ENCODE measurements at places on chromosomes 11 and 22.

DNA sequence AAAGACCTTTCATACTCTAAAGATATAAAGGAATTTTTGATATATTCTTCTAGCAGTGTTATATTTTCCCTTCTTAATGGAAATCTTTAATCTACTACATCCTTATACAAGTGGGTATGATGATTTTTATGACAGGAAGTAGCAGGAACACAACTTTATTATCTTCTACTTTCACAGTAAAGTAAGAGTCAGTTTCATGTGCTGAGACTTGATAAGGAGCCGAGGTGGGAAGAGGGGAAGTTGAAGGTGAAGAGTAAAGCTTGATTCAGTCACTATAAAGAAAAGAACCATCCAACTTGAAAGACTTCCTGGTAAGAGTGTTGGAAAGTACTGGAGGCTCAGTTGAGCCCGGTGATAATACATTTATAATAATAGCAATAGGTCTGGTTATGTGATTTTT, 82.1 kb upstream of the PTH start:
- DNase-seq: no peak

GRCh38 chr11:8604078-8604723, 10.2 kb upstream of the STK33 start:
- DNase-seq: peak; percentile 100

DNA sequence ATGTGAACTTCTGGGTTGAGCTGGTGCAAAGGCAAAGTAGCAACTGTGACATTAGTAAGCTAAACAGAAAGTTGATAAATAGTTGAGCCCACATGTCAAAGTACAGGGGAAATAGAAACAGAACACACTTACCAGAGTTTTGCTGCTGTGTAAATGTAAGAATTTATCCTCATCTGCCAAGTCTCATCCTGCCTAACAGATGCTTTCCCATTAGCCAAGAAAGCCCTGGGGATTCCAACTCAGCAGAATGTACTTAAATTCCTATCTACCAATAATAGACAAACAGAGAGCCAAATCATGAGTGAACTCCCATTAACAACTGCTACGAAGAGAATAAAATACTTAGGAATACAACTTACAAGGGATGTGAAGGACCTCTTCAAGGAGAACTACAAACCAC, 7.3 kb upstream of the OR51A2 start:
- DNase-seq: no peak

GRCh38 chr11:103845331-103845730, 191.1 kb upstream of the DDI1 start:
- no peak for DNase-seq

DNA sequence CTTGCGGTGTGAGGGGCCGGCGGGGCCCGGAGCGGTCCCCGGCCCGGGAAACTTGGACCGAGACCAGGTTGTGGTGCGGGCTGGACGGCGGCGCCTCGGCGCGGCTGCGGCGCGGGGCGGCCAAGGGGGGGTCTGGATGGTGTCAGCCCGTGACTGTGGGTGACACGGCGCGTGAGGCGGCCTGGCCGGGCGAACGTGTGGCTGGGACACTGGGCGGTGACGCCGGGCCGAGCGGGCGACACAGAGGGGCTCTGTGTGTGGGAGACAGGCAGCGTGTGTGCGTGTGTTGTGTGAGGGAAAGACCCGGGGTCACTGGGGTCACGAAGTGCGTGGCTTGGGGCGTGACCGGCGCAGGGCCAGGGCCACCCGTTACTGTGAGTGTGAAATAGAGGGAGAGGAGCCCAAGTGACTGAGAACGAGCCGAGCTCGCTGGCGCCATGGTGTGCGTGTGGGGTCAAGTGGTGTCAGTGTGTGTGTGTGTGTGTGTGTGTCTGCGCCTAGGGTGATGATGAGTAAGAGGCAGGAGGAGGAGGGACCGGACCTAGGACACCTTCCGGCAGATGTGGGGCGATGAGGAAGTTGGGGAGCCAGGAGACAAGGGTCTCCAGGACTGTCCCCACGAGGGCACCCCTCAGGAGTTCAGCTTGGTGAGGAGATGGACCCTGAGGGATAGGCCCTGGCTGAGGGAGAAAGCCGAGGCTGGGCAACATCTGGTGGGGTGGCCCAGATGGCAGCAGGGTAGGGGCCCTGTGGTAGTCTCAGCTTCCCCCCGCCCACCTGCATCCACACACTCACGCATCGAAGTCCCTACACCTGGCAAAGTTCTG, 817 bp downstream of the RELT start:
- peak; percentile 66 for DNase-seq

DNA sequence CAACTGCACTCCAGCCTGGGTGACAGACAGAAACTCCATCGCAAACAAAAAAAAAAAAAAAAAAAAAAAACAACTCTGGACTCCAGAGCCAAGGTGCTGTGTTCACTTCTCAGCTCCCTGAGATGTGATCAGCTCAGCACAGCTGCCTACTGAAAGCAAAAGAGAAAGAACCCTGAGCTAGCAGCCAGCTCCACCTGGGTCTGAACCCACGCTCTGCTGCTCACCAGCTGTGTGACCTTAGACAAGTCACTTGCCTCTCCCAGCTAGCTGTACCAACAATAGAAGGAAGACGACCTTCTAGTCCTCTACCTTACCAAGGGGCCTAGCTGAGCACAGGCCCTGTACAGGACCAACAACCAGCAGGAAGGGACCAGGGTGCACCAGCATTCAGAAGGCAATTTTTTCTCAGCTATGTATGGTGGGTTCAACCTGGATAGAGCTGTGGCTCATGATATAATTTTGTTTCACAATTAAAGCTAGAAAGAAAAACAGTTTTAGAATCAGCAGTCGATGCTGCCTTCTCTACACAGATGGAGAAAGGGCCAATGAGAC, 3.8 kb downstream of the DGCR2 start:
- no peak for DNase-seq

DNA sequence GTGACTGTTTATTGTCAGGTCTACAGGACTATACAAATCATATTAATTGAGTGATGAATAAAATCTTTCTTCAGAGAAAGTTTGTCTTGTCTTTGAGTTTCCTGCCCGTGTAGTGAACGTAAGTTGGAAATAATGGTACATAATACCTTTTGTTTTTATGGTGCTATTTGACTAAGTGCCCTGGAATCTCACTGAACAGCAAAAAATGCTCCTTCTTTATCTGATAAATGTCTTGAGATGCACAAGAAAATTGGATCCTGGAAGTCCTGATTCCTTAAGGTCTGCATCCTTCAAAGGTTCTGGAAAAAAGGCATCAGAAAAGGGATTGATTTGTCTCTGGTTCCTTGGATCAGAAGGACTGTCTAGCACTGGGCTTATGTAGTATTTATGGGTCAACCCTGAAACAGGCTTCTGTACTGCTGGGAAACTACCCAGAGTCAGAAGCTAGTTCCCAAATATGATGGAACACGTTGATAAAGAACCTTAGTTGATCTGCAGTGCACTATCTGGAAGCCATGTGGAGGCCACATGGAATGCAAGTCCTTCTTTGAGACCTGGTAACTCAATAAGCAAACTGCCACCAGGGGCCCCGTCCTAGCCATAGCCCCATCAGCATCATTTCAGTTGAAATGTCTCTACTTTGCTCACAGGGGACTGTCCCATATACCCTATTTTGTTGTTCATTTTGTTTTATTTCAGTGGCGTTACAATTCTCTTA, 100.6 kb upstream of the CD44 start:
- no peak for DNase-seq

GRCh38 chr11:111438846-111439520, 59.9 kb upstream of the POU2AF1 start:
- DNase-seq: no peak

- no peak for DNase-seq
Measured at GRCh38 chr11:34924714-34925113, 8.3 kb downstream of the PDHX start.

GRCh38 chr22:48772286-48772907, 1055.3 kb downstream of the BRD1 start:
- no peak for DNase-seq

DNA sequence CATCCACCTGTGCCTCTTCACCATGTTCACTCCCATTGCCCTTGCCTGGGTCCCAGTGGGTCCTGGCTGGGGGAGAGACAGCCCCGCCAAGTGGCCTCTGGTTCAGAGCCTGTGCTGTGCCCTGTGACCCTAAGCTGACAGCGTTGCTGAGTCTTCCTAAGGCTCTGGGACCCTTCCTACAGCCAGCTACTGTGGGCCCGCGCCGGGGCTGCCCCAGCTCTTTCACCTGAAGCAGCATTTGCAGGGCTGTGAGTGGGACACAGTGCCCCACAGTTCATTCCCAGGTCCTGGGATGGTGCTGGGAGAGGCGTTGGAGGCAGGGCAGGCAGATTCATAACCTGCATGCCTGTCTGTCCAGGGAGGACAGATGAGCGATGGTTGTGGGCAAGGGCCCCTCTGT, 10.7 kb downstream of the TPCN2 start:
- DNase-seq: no peak

- peak; percentile 89 for DNase-seq
Measured at GRCh38 chr22:47328550-47329243, 566.2 kb downstream of the TBC1D22A start.

- no peak for DNase-seq
Measured at GRCh38 chr11:112805658-112806057, 155.6 kb upstream of the NCAM1 start.

DNA sequence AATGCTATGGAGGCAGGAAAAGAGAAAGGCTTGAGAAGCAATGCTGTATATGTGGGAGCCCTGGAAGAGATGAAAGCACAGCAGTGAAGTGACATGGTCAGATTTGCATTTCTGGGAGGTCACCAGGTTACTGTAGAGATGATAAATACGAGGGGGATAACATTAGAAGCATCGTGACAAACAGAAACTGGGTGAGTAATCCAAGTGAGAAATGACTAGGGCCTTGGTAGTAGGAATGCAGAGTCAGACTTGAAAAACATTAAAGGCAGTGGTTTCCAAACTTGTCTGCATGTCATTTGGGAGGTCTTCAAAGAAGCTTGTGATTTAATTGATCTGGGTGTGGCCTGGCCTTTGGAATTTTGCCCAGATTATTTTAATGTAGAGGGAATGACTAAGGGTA, 43.9 kb downstream of the CCDC34 start:
- peak; percentile 75 for DNase-seq

DNA sequence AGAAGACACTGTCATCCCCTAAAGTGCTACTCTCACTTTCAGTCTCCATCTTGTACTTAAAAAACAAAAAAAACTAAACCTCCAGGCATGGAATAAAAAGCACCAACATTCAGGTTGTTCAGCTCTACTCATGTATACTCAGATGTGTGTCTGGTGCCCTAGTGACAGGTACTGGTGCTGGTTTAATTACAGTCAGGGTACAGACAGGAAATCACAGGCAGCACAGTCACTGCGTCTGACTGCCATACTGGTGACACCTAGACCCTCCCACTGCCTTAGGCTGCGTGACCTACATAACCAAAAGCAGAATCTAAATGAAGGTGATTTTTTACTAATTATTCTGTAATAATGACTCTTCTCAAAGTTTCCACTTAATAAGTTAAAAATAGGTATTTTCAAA, at the start of gene ARHGAP32:
Gene ARHGAP32 (minus strand): TSS at position 176 of the 400 bp plus-strand sequence. CDS start 127 bp downstream, at position 49.
- DNase-seq: no peak

DNA sequence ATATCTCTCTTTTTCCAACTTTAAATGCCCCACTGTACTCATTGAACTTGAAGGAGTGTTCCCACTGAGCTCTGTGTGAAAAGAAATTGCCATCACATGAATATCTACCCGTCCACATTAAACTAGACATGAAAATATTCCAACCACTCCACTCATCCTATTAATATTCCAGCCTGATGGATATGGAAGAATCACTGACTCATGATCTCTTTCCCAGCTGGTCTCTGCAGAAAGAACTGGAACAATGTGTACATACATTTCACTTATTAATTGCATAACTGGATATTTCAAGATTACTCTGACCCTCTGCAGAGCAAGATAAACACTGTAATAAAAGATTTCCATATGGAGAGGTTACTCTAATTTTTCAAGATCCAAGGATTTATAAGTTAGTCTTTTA, 711.1 kb upstream of the LRRC4C start:
- DNase-seq: no peak

- no peak for DNase-seq
Measured at GRCh38 chr22:37284805-37285355, 2.6 kb downstream of the CYTH4 start.

DNA sequence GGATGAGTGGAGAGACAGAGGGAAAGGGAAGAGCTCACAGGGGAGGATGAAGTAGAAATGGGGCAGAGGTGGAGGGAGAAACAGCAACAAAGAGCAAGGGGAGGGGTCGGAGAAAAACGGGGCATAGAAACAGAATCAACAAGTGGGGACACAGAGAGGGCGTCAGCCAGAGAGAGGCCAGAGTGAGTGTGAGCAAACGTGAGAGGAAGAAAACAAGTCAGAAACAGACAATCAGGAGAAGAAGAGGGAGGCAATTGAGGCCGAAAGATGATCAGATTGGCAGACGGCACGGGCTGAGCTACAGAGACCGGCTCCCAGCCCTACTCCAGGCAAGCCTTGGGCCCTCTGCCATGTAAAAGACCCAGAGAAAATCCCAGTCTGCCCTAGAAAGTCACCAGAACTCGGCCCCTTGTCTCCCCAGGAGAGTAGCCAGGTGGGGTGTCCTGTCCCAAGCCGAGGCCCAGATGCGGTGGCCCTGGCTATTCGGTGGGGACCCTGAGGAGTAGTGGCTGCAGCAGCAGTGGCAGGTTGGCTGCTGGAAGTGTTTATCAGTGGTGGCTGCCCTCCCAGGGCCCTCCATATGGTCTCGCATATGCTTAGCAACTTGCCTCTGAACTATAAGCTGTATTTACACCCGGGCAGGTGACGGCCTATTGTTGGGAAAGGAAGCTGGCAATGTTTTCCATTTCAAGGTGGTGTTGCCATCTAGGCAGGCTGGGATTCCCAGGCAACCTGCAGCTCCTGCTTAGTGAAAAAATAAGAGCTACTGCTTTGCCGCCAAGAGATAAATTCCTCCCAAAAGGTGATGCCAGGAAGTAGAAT, 14.8 kb upstream of the TSPAN18 start:
- no peak for DNase-seq

DNA sequence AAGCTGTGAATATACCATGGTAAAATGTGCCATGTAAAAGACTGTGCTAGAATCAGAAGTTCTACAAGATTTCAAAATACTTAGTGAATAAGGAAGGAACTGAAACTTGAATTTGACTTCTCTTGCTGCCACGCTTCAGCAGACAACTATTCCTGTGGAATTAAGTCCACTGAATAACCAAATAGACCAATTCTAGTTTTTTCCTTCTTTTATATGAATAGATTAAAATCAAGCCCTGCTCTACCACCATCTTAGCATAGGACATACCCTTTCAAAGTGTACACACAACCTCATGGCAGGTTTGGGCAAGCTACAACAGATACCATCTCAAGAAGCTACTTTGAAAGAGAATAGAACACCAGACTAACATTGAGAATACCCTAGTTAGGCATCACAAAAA, 23.4 kb upstream of the CLNS1A start:
- DNase-seq: no peak

DNA sequence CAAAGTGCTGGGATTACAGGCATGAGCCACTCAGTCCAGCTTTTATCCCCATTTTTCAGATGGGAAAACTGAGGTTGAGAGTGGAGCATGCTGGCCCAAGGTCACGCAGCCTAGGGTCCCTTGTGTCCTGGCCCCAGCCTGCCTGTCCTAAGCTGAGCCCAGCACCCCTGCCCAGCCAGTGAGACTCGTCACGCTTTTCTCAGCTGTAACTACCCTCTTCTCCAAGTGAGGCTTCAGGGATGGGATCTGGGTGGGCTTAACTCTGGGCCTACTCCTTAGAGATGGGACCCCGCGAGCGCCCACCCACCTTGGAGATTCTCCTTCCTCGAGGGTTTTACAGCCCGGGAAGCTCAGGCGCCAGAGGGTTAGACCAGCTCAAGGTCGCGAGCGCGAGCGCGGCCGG, 390 bp upstream of the TMEM151A start:
- DNase-seq: no peak

GRCh38 chr11:20861322-20861721, 191.9 kb downstream of the NELL1 start:
- no peak for DNase-seq

GRCh38 chr11:43954241-43954640, 11.8 kb downstream of the C11orf96 start:
- DNase-seq: no peak

- DNase-seq: no peak
Measured at GRCh38 chr11:130511765-130512164, 63.3 kb downstream of the ADAMTS15 start.
